ENCODE measurements at places on chromosomes 2 and 18.

DNA sequence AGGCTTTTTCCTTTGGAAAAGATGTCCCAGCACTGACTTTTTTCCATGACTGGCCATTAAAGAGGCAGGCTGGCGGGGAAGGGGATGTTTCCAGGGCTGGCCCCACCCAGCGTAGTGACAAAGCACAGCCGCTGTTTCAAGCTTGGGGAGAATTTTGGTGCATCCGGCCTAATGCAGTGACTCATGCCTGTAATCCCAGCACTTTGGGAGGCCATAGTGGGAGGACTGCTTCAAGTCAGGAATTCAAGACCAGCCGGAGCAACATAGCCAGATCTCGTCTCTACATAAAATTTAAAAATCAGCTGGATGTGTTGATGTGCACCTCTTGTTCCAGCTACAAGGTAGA is 78.0 kb upstream of the SH3BP4 start:
- no peak for DNase-seq

DNA sequence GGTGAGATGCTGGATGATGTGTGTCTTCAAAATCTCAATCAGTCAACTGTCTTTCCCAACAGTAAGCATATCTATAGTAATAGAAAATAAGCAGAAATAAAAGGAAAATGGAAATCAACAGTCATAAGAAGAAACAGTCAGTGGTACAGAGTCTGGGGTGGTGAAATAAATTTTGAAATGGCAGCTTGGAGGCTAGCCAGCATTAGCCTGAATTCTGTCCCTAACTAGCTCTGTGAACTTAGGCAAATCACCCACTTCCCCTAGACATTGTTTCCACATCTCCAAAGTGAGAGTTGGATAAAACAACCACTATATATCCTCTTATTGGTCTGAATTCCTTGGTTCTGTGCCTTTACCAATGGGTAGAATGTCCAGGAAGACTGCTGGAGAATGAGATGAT is 189.7 kb upstream of the REV1 start:
- DNase-seq, result no peak

GRCh38 chr2:197727011-197727410 is 21.8 kb downstream of the MARS2 start:
- no peak for DNase-seq

- DNase-seq, result no peak
These were observed 143.2 kb upstream of the KYNU start for GRCh38 chr2:142734231-142734630.

GRCh38 chr2:134306521-134306920 is 52.6 kb downstream of the MGAT5 start:
- no peak for DNase-seq

DNA sequence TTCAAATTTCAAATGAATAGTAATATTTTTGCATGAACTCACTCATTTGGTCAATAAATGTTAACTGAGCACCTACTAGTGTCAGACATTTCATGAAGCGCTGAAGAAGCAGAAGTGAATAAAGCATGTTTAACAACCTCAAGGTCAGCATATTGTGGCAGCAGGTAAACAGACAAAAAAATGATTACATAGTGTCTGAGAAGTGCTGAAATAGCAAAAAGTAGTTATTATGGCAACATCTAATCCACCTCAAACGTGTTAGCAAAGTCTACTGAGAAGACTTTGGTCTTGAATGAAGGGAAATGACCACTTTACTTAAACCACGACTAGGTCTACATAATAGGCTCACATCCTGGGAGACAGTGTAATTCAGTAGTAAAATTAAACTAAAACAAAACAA is 452.2 kb upstream of the LRATD1 start:
- DNase-seq, result no peak

DNA sequence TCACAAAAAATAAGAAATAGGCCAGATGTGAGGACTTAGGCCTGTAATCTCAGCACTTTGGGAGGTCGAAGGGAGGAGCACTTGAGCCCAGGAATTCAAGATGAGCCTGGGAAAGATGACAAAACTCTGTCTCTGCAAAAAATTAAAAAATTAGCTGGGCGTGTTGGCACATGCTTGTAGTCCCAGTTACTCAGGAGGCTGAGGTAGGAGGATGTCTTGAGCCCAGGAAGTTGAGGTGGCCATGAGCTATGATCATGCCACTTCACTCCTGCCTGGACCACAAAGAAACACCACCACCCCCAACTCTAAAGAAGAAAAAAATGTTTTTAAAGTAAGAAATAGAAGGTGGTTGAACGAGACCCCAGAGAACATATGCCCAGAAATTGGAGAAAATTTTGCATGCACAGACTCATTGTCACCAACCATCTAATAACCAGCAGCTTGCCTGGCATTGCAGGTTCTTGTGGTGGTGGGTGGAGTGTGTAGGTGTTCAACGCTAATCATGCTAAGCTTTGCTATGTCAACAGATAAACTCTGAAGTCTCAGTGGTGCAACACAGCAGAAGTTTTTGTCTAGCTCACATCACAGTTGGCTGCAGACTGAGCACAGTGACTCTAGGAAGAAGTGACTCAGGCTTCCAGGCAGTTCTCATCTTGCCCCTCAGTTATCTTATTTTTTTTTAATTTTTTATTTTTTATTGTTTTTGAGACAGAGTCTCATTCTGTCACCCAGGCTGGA is 18.6 kb downstream of the ARL4C start:
- no peak for DNase-seq

- no peak for DNase-seq
These were observed 795.6 kb downstream of the CPS1 start for GRCh38 chr2:211351987-211352386.

DNA sequence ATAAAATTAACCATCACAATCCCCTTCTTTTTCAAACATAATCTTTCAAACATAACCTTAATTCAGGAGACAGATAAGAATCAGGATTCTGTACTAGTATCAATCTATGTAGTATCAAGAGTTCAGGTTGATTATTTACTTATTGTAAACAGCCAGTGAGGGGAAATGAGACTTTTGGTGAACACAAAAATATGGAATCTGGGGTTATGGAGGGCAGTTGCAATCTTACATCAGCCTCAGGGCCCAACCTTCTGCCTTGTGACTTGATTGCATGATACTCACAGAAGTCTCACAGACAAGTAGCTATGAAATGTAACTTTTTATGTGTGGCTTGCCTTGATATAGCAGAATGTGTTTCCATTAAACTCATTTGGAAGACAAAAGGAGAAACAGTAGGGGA is 262.7 kb upstream of the THSD7B start:
- no peak for DNase-seq

GRCh38 chr2:165003443-165004130 is 48.3 kb upstream of the SLC38A11 start:
- DNase-seq, result no peak

GRCh38 chr2:173291412-173291811 is 63.3 kb upstream of the CDCA7 start:
- no peak for DNase-seq

- no peak for DNase-seq
These were observed 216.8 kb downstream of the VAPA start for GRCh38 chr18:10130606-10131005.
